H4 (cell line): ENCODE measurements at places on chromosomes 3 and 15. TPM values are rescaled to one million over a fixed set of nuclear protein-coding genes. Genes with fewer than 3 reads are reported as not detected.

DNA sequence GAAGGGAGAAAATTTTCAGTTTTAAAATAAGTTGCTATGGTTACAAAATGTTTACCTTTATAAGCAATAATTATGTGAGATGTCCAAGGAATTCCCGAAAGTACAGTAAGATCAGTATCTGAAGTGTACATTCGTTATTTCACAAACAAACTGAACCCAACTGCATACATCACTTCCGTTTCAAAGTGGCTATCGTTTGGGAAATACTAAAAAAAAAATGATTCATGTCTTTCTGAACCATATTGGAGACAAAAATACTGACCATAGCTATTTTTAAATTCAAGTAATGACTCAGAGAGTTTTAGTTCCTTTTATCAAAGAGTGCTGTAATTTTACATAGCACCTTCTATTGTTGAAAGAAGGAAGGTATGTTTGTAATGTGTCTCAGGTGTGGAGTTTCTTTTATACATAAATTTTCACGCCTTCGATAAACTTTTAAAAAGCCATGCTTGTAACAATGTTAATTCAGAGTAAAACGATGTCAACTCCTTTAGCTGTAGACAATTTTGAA lies 8.0 kb upstream of the ANKRD28 start:
- no peak for DNase-seq

DNA sequence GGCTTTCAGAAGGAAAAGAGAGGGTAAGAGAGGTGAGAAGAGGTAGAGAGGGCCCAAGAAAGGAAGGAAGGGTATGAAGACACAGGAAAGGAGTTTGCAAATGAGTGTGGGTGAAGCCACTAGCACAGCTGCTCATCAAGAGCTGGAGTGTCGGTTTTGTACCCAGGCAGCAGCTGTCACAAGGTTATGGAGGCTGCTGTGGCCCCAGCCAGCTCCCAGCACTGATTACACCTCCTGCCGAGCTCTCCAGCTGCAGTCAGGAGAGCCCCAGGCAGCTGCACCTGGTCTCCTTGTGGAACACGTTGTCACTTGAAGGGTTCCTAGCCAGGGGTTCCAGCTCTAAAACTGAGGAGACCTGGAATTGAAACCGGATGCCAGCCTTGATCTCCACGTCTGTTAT lies 60.4 kb upstream of the CHD2 start:
- DNase-seq: no peak

- no peak for DNase-seq
Observed at GRCh38 chr15:88790486-88790885, 12.8 kb upstream of the ACAN start.

- no peak for DNase-seq
Observed at GRCh38 chr3:124172816-124173215, 180.9 kb upstream of the ROPN1 start.

The BDH1 gene
- 4.9 and 9.4 TPM in 2 replicates for total RNA-seq
